ENCODE measurements at places on chromosomes 5 and 9.

DNA sequence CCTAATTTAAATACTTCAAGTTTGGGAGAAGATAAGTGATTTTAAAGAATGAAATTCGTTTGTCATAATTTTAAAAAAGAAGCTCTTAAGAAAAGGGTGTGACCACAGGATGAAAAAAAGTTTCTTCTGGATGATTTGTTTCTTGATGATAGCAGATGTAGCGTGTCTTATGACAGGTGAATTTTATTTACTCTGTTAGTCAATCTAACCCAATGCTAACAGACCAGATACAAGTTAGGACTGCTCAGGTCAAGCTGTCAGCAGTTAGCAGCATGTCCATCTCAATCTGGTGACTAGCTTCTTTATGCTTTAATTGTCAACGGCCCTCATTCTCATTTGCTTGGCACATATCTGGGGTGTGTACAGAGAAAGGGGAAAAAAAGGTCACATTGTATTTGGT lies 456.0 kb downstream of the BNC2 start:
- no peak for DNase-seq

DNA sequence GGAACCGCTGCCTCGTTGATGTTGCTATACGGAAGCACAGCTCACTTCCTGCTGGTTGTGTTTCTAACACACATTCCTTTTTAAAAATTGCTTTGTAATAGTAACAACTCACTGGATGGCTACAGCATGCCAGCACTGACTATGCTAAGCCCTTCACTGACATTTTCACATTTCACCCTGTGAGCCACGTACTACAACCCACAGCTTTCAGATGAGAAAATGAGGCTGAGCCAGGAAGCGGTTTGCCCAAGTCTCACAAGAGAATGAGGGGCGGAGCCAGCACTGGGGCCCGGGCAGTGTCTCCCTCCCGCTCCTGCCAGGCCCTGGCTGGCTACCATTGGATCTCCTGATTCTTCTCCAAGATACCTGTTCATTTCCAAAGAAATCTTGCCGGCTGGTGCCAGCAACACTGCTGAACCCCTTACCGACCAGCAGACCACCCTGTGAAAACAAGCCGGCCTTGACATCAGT lies 38.3 kb downstream of the FAM78A start:
- DNase-seq = peak; percentile 84

DNA sequence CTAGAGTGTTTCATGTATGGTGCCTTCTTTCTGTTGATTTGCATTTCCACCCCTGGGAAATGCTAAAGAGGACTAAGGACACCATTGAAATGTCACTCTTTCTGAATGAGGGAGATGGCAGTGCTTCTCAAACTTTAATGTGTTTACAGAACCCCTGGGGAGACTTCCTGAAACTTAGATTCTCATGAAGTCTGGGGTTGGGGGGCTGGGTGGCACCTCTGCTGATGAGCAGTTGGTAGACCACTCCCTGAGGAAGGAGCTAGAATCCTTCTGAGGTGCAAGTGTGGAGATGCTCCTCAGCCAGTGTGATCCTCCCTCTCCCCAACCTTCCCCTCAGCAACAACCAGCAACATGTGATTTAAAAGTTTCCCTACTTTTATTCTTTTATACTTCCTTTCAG lies 546.8 kb downstream of the LRRC70 start:
- no peak for DNase-seq

- no peak for DNase-seq
These were observed 73.4 kb upstream of the NR4A3 start for GRCh38 chr9:99748266-99748665.

GRCh38 chr5:1930880-1931603 lies 48.3 kb upstream of the IRX4 start:
- no peak for DNase-seq

GRCh38 chr5:132259069-132259851 lies 1.8 kb downstream of the PDLIM4 start:
- DNase-seq = no peak

DNA sequence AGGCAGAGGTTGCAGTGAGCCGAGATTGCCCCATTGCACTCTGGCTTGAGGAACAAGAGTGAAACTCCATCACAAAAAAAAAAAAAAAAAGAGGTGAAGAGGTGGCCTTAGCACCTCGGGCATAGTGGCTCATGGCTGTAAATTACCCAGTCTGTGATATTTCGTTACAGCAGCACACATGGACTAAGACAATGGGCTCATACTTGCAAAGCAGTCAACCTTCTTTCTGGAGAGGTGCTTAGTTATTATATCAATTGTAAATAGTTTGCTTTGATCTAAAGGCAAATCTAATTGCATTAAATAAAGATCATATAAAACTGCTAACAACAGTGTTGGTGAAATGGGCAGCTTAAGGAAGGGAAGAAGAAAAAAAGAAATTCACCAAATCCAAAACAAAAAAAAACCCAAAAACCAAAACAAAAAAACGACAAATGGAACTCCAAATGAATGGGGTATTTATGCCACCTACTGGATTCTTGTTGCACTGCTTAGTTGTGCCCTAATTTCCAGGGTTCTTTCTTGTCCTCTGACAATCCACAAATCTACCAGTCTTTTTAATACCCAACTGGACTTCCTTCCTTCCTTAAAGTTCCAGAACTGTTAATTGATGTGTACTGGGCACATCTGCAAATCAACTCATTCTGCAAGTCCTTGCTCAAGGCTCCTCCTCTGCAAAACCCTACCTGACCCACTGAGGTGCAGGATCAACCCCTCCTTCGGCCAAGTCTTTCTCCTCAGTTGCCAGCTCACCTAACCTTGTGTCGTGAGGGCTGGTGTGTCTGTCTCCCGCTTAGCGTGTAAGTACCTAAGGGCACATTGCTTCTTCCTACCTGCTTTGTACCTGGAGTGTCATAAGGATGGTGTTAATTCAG lies 35.0 kb upstream of the DMRT1 start:
- peak; percentile 49 for DNase-seq

DNA sequence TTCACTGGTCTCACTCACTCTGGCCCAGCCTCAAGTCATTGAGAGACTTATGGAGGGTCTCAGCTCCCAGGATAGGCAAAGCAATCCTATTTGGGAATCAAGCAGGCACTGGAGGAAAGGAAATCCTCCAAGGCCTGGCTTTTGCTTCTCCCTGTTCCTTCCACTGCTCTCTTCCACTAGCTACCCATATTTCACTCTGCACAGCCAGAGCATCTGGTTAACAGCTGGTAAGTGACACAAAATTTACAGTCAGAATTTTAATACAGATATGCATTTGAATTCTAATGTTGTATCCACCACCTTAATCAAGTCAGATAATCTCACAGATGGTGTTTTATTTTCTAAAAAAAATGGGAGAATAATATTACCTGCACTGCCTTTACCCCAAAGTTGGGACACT lies 868 bp upstream of the C1QTNF2 start:
- DNase-seq = no peak

GRCh38 chr5:17190242-17190778 lies 27.1 kb upstream of the BASP1 start:
- peak; percentile 80 for DNase-seq

DNA sequence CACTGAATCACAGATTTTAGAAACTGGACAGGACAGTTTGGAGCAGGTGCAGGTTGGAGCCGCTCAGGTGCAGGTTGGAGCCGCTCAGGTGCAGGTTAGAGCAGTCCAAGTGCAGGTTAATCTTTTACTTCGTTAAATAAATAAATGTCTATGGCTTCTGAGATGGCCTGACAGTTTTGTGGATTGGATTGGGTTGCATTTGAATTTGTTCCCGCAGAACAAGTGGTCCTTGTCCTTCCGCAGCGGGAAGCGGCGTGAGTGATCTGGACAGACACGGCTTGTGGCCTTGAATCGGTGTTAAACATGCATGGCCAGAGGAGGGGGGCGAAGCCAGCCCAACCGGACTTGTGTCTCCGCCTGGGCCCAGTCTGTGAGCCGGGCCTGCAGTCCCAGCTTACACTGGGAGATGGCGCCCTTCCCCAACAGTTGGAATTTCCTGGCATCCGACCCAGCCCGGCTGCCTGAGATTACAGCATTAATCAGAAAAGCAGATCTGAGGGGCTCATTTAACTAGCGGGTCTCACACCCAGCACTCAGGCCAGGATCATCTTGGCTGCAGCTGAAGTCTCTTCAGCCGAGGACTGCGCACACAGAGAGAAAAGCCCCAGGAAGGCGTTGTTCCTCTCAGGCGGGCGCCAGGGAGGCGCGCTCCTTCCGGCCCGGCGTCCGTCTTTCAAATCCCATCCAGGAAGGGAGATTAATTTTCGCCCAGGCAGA lies 1.5 kb upstream of the OLFM1 start:
- DNase-seq = peak; percentile 72

DNA sequence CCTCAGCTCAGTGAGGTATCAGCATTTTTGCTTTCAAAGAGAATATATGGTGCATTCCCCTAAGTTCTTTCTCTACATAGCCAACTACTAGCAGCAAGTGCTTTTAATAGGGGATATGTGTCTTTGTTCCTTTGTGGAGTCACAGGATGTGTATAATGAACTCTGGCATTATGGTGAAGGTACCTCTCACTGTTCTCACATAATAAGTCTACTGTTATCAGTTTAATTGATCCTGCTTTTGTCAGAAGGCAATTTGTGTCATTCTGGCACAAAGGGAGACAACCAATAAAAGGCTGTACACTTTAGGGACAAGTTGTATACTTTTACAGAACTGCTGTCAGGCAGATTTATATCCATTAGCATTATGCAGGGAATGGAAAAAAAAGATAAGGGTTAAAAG lies 531.4 kb upstream of the RIOK2 start:
- no peak for DNase-seq

GRCh38 chr9:93891549-93892310 lies 63.4 kb downstream of the BARX1 start:
- DNase-seq = no peak

- peak; percentile 57 for DNase-seq
These were observed 47.1 kb upstream of the CTSL start for GRCh38 chr9:87678650-87679355.

GRCh38 chr9:125744616-125745015 lies 2.6 kb upstream of the PBX3 start:
- no peak for DNase-seq

DNA sequence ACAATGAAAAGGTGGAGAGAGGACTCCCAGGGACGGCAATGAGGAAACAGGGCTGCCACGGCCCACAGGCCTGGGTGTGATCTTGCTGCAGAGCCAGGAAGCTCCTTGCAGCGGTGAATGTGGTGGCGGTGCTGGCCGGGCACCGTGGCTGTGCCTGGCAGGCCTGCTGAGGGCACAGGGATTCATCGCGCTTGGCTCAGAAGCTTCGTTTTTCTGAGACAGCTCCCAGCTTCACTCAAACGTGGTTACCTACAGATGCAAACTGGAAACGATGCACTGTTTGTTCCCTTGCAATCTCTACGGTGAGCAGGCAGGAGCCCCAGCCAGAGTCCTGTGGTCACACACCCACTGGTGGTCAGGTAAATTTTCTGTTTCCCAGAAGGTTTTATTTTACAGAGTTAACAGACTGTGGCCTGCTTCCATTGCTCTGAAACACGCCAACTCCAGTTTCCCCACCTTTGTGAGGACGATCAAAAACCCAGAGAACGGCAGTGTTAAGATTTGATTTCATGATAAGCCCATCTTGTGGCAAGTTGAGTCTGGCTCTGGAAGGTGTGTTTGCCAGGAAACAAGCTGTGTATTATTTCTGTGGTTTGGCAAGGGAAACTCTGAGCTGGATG lies 183.9 kb downstream of the AUH start:
- no peak for DNase-seq

GRCh38 chr5:44046619-44047364 lies 342.4 kb downstream of the FGF10 start:
- DNase-seq = no peak

GRCh38 chr5:63820577-63820976 lies 141.7 kb downstream of the HTR1A start:
- DNase-seq = no peak

GRCh38 chr9:79301551-79302391 lies 270.0 kb upstream of the TLE4 start:
- DNase-seq = no peak

DNA sequence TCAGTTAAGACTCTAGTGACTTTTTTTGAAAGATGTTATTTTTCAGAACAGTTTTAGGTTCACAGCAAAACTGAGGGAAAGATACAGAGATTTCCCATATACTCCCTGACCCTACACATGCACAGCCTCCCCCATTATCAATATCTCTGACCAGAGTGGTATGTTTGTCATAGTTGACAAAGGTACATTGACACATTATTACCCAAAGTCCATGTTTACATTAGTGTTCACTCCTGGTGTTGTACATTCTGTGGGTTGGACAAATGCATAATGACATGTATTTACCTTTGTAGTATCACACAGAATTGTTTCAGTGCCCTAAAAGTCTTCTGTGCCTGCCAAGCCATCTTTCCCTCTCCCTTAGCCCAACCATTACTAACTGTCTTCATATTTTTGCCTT lies 470.7 kb upstream of the DMAC1 start:
- no peak for DNase-seq

DNA sequence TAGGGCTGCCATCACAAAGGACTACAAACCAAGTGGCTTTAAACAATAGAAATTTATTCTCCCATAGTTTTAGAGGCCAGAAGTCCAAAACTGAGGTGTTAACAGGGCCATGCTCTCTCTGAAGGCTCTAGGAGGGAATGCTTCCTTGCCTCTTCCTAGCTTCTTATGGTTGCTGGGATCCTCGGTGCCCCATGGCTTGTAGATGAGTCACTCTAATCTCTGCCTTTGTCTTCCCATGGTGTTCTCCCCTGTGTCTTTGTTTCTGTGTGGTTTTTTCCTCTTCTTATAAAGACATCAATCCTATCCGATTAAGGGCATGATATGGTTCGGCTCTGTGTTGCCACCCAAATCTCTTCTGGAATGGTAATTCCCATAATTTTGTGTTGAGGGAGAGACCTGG lies 178.8 kb upstream of the NREP start:
- DNase-seq = no peak

- DNase-seq = no peak
These were observed 1048.6 kb upstream of the SEMA6A start for GRCh38 chr5:117623042-117623805.

- no peak for DNase-seq
These were observed at the start of gene S1PR3 for GRCh38 chr9:88991066-88992034. S1PR3 (plus strand) TSS chr9:88991468; CDS start chr9:89001201, 9,733 bp downstream.

GRCh38 chr9:24258626-24259025 lies 287.1 kb downstream of the IZUMO3 start:
- DNase-seq = no peak

DNA sequence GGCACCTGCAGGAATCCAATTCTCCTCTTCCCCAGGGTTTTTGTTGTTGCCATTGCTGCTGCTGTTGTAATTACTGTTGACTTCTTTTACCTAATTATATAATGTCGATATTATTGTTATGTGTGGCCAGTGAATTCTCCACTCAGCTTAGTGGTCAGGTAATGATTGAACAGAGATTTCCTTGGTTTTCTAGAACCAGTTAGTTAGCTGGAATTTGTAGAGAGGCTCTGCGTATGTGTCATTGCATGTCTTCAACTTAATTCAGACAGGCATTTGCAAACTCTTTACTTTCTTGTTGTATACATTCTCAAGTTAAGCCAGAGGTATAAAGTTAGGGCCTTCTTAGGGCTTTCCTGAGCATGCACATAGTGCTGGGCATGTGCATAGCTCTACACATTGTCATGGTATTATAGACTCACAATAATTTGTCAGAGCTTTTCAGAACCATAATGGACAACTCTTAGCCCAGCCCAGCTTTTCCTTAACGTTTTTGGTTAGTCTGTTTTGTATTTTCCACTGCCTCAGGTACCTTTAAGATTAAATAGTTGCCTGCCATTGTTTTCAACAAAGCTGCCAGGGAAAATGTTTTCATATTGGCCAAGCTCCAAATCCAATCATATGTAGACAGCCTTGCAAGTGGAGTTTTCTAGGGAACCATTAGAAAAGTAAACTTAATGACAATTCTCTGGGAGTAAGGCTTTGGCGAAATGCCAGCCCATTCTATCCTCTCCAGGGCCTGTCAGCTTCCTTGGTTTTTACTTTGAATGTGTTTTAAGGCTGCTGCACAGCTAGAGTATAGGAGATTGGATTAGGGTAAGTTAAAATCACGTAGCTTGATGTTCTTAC lies 68.1 kb downstream of the UBE2R2 start:
- peak; percentile 55 for DNase-seq

Data from kidney capillary endothelial cell (primary cell).